Aorta (tissue), 5 donors: ENCODE measurements at places on chromosomes 3 and 15.
A peak's percentile ranks its signal among the peaks of the same experiment; 100 is the strongest.

DNA sequence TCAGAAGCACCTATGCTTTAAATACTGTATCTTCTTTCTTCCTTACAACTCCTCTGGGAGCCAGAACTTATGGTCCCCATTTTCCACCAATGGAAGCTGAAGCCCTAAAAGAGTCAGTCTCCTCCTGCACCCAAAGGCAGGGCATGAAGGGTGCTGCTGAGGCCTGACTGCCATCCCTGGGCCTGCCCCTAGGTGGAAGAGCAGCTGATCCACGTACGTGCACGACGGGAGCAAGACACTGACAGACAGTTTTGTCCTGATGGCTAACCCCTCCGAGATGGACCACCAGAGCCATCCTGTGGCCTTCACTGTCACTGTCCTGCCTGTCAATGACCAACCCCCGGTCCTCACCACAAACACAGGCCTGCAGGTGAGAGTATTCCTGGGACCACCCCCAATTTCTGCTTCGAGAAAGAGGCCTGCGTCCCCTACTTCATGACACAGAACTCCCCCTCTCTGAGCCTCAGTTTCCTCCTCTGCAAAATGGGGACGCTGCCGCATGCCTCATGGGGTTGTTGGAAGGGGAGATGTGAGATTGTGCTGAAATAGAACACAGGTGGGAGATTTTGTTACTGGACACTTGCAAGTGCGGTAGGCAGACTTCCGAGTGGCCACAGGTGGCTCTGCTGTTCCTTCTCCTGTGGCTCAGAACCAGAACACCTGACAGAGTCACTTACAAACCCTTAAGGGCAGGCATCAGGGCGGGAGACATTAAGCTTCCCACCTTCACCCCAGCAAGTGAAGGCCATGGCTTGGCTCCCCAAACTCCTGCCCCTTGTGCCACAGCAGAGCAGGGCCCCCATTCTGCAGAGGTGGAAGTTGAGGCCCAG lies 175.4 kb downstream of the TBC1D2B start:
- no peak overlapping the region for H3K4me3 ChIP-seq
- H3K36me3 ChIP-seq = no peaks in the 10 kb centered on the region
- DNase-seq = no peak
- H3K4me1 ChIP-seq = no peaks in the 10 kb centered on the region
- no peaks in the 10 kb centered on the region for H3K27me3 ChIP-seq
- no peak overlapping the region for H3K27ac ChIP-seq

- peak; percentile 45 for DNase-seq
- no peak overlapping the region for H3K27ac ChIP-seq
- no peaks in the 10 kb centered on the region for H3K27me3 ChIP-seq
- peaks cover 2% of the 10 kb centered on the region for H3K4me1 ChIP-seq
- H3K36me3 ChIP-seq = no peaks in the 10 kb centered on the region
Observed at GRCh38 chr3:65548848-65549625, 489.7 kb downstream of the MAGI1 start.

GRCh38 chr15:39145854-39146625 lies 434.8 kb upstream of the THBS1 start:
- H3K27ac ChIP-seq = no peak overlapping the region
- H3K4me3 ChIP-seq = no peak overlapping the region
- DNase-seq = no peak
- H3K4me1 ChIP-seq = no peaks in the 10 kb centered on the region
- no peaks in the 10 kb centered on the region for H3K27me3 ChIP-seq

GRCh38 chr3:137612291-137612690 lies 151.8 kb upstream of the SOX14 start:
- H3K27ac ChIP-seq = no peak overlapping the region
- H3K36me3 ChIP-seq = no peaks in the 10 kb centered on the region
- no peak for DNase-seq
- no peaks in the 10 kb centered on the region for H3K27me3 ChIP-seq
- H3K4me3 ChIP-seq = no peak overlapping the region

DNA sequence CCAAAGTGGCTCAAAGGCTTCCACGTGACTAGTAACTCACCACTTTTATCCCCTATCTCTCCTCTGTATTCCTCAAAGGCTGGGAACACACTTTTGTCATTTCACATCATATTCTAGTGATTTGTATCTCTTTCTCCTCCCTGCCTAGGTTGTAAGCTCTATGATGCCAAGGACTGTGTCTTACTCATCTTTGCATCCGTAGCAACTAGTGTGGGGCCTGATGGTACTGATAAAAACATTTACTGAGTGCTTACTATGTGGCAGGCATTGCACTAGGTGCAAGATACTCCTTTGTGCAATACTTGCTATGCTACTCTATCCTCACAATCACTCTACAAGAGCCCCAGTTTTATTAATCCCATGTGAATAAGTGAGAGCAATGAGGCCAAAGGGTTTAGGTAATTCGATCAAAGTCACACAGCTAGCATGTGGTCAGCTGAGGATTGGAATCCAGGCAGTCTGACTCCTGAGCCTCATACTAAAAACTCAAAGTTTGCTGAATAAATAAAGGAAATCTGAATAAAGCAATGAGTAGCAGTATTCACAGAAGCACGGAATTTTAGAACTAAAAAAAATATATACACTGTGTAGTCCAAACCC lies 342.6 kb upstream of the ICE2 start:
- DNase-seq = no peak
- H3K4me3 ChIP-seq = no peak overlapping the region
- no peaks in the 10 kb centered on the region for H3K4me1 ChIP-seq
- no peaks in the 10 kb centered on the region for H3K27me3 ChIP-seq
- no peaks in the 10 kb centered on the region for H3K36me3 ChIP-seq
- no peak overlapping the region for H3K27ac ChIP-seq

DNA sequence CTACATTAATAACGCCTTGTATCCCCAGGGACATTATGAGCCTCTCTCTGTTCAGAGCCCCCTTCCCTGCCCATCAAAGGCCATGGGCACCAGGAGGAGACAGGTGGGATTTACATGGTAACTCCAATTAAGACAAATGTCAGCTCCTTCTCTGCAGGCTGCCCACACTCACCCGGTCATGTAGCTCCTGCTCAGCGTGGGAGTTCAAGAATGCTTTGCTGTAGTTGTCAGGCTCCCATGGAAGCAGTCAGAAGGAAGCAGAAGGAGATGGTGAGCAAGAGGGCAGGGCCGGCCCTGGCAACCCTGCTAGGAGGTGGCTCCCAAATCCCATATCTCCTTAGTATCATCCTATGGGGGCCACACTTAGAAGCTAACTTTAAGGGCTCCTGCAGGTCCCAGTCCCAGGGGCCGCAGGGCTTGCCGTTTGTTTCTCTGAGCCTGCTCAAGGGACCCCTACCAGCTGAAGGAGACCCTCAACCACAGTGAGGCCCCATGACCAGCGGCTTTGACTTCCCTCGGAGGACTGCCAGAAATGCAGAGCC lies 218.4 kb upstream of the TLE3 start:
- H3K36me3 ChIP-seq = no peaks in the 10 kb centered on the region
- no peaks in the 10 kb centered on the region for H3K4me1 ChIP-seq
- H3K27ac ChIP-seq = no peak overlapping the region
- H3K27me3 ChIP-seq = no peaks in the 10 kb centered on the region

DNA sequence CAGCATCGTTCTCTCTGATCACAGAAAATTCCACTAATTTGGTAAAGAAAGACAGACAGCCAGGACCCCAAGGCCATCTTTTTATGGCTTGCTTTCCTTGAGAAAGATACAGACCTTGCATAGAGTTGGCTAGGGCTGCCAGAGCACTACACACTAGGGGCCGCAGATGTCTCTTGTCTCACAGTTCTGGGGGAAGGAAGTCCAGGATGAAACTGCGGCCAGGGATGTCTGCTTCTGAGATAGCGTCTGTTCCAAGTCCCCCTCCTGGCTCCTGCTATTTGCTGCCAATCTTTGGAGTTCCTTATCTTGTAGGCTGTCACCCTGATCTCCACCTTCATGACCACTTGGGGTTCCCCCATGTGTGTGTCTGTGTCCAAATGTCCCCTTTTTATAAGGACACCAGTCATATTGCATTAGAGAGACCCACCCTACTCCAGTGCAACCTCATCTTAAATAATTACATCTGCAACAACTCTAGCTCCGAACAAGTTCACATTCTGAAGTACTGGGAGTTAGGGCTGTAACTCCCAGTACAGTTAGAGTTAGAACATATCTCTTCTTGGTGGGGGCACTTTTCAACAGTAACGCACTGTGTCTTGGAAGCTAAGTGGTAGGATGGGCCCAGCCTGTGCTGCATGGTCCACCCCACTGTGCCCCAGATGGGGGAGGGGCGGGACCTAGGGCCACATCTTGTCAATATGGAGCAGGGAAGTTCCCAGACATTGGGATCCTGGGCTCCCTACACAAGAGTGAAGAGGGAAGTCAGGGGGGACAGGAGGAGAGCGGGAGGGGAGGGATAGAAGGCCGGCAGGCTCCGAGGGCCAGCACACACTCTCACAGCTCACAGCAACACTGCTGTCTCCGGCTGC lies 42.2 kb downstream of the KLF15 start:
- no peak for DNase-seq
- H3K4me3 ChIP-seq = no peak overlapping the region
- no peaks in the 10 kb centered on the region for H3K36me3 ChIP-seq
- no peaks in the 10 kb centered on the region for H3K27me3 ChIP-seq
- H3K4me1 ChIP-seq = no peaks in the 10 kb centered on the region

- no peaks in the 10 kb centered on the region for H3K4me1 ChIP-seq
- no peaks in the 10 kb centered on the region for H3K27me3 ChIP-seq
- peak overlapping the region; percentile 89 for H3K4me3 ChIP-seq
- H3K27ac ChIP-seq = no peak overlapping the region
- no peaks in the 10 kb centered on the region for H3K36me3 ChIP-seq
Observed at GRCh38 chr3:79019137-79019923, 748.5 kb downstream of the ROBO1 start.

DNA sequence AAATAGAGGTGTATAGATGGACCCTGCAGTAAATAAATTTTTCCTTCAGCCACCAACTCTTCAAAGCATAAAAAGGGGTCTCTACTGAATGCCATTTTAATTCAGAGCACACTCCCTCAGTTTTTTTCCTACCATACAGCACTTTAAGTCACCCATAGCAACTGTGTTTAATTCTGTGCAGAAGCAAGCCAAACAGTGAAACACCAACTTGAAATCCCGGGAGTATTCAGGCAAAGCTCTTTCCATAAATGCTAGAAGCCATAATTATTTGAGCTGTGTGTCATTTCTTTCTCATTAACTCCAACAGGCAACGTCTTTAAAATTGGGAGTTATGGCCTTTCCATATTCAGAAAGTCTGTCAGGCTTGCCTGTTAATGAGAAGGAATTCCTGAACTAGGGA lies 562.1 kb downstream of the GRM7 start:
- no peak for DNase-seq
- no peaks in the 10 kb centered on the region for H3K36me3 ChIP-seq
- H3K4me3 ChIP-seq = no peak overlapping the region
- no peak overlapping the region for H3K27ac ChIP-seq
